ENCODE measurements at places on chromosomes 12 and 14. TPM values are rescaled to one million over a fixed set of nuclear protein-coding genes. Genes with fewer than 3 reads are reported as not detected.

DNA sequence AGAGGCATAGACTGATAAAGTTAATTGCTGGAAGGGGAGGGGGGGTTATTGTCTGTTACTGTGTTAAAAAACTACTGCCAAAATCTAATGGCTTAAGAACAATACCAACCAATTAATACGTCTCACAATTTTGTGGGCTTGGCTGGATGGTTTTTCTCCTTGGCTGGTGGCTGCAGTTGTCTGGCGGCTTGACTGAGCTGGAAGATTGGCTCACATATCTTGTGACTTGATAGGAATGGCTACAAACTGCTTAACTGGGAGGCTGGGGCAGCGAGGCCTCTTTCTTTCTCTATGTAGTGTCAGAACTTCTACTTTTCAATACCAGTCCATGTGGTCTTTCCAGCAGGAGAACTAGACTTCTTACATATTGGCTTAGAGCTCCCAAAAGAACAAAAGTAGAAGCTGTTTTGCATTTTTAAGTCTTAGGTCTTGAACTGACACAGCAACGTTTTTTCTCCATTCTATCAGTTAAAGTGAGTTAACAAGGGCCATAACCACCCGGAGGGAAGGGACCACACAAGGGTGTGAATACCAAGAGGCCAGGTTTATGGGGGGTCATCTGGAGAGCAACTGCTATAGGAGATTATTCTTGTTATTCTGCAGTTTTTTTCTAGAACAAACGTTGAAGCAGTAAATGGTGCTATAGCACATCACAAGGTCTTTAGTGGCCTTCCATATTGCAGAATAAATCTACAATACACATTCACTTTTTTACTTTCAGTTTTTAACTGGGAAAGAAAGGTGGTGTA is 46.9 kb downstream of the ZDHHC17 start:
- DNase-seq: no peak

GRCh38 chr12:52193991-52194390 is 2.2 kb upstream of the KRT80 start:
- DNase-seq: no peak

DNA sequence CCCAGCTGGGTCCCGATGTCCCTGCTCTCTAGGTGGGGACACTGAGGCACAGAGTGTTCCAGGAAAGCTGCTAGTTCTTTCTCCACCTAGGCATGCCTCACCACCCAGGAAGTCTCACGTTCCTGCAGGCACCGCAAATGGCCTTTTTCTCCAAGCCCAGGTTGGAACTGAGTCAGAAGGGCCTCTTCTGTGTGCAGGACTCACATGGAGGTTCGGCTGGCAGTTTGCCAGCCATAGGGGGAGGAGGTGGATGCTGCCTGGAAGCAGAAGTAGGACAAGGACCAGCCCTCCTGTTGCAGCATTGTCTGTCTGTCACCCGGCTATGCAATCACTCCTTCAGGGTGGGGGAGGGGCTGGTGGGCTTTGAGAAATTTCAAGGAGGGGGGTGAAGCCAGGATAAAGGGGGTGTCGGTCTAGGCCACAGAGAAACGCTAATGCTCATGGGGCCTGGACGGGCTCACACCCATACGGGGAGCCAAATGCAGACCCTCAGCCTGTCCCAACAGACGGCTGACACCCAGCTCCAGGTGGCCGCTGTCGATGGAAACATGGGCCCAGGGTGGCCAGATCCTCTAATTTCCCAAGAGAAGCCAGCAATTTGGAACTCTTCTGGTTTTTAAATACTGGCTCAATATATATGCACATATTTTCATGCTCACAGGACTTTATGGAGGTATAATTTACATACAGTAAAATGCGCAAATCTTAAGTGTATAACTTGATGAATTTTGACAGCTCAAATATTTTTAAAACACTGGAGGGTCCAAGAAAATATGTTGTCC is 120.5 kb downstream of the PHETA1 start:
- no peak for DNase-seq

- no peak for DNase-seq
Measured at GRCh38 chr12:5176036-5176435, 132.4 kb downstream of the KCNA5 start.

The RTL1 gene
- 33.0 TPM for polyA plus RNA-seq

Measured in muscle of back (tissue), 13 donors.